ENCODE measurements at places on chromosomes 1 and 21. TPM values are rescaled to one million over a fixed set of nuclear protein-coding genes. Genes with fewer than 3 reads are reported as not detected.

DNA sequence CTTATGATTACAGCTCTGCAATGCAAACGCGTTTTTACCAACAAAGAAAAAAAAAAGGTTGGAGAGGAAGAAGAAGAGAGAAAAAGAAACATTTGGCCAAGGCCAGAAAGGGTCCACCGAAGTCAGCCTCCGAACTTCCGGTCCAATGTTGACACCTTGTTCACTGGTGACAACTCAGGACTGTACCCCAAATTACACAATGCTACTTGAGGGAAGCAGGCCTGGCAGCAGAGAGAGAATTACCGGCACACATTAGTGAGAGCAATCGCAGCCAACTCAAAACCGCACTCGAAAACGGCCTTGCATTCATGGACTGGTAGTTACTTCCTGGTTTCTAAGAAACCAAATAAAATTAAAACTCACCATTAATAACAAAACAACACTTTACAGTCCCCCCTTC lies 652.5 kb downstream of the KIF26B start:
- peaks cover 6% of the 10 kb centered on the region for H3K27me3 ChIP-seq
- H3K36me3 ChIP-seq: no peaks in the 10 kb centered on the region
- DNase-seq: no peak
- H3K27ac ChIP-seq: no peak overlapping the region
- H3K4me3 ChIP-seq: no peak overlapping the region
- peaks cover 11% of the 10 kb centered on the region for H3K4me1 ChIP-seq

DNA sequence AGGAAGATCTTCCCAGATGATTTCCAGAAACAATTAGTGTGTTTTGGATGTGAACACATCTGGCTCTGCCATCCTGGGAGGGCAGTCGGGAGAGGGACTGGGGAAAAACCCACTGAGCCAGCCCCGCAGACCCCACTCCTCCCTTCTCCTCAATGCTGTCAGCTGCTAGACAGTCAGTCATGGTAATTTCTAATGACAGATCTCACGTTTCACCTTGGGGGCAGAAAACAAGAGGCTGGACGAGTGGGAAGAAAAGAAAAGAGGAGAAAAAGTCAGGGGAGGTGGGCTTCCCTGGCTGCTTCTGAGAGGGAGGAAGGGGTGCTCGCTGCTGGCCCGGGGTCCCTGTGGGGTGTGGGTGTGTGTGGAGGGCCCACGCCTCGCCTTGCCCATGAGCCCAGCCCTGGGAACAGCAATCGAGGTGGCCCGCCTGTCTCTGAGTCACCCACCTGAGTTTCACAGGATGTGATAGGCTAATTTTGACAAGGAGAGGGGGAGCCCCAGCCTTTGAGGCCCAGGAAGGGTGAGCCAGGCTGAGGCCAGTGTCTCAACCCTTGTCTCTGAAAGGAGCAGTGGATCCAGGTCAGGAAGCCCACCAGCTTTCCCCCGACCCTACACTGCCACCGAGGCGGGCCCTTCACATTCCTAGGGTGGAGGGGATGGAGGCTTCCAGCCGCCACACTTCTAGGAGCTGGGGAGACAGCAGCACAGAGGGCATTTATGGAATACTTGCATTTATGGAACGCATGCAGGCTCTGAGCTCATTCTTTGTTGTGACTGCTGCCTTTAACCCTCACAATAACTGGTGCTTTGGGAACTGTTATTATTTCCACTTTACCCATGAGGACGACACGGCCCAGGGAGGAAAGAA lies 49.1 kb upstream of the IFNLR1 start:
- no peak overlapping the region for H3K4me3 ChIP-seq
- no peak for DNase-seq
- H3K27ac ChIP-seq: no peak overlapping the region
- no peaks in the 10 kb centered on the region for H3K4me1 ChIP-seq
- H3K27me3 ChIP-seq: no peaks in the 10 kb centered on the region

GRCh38 chr1:162003830-162004215 lies 19.8 kb downstream of the OLFML2B start:
- no peak overlapping the region for H3K4me3 ChIP-seq
- peaks cover 14% of the 10 kb centered on the region for H3K27me3 ChIP-seq
- peaks cover 21% of the 10 kb centered on the region for H3K4me1 ChIP-seq
- no peaks in the 10 kb centered on the region for H3K36me3 ChIP-seq
- DNase-seq: no peak

GRCh38 chr1:46800742-46801141 lies 1.9 kb downstream of the CYP4B1 start:
- H3K4me3 ChIP-seq: no peak overlapping the region
- H3K36me3 ChIP-seq: no peaks in the 10 kb centered on the region
- H3K27me3 ChIP-seq: peaks cover 1% of the 10 kb centered on the region
- peaks cover 2% of the 10 kb centered on the region for H3K4me1 ChIP-seq

GRCh38 chr1:218742467-218743262 lies 397.5 kb downstream of the TGFB2 start:
- peaks cover 8% of the 10 kb centered on the region for H3K4me1 ChIP-seq
- no peak overlapping the region for H3K4me3 ChIP-seq
- no peak overlapping the region for H3K27ac ChIP-seq
- no peak for DNase-seq
- peaks cover 1% of the 10 kb centered on the region for H3K27me3 ChIP-seq

DNA sequence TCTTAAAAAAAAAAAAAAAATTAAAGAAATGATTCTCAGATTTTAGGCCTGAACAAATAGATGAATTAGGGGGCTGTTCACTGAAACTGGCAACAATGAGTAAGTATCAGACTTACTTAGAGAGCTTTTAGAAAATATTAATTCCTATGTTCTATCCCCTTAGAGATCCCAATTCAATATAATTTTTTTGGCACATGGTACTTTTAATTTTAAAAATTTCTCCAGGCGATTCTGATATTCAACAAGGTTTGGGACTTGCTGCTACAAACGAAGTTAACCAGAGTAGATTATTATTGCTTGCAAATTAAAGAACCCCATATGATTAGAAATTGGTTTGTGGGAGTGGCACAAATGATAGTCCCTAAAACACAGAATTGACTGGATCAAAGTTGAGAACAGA lies 11.4 kb downstream of the SCMH1 start:
- no peak overlapping the region for H3K4me3 ChIP-seq
- DNase-seq: no peak
- no peaks in the 10 kb centered on the region for H3K27me3 ChIP-seq
- no peak overlapping the region for H3K27ac ChIP-seq
- H3K36me3 ChIP-seq: no peaks in the 10 kb centered on the region

- no peaks in the 10 kb centered on the region for H3K4me1 ChIP-seq
- H3K4me3 ChIP-seq: no peak overlapping the region
- no peak overlapping the region for H3K27ac ChIP-seq
- no peak for DNase-seq
- H3K27me3 ChIP-seq: no peaks in the 10 kb centered on the region
- no peaks in the 10 kb centered on the region for H3K36me3 ChIP-seq
Observed at GRCh38 chr1:17392199-17392740, 20.3 kb downstream of the PADI6 start.

- H3K4me1 ChIP-seq: peaks cover 17% of the 10 kb centered on the region
- peaks cover 7% of the 10 kb centered on the region for H3K27me3 ChIP-seq
- DNase-seq: no peak
- peaks cover 3% of the 10 kb centered on the region for H3K36me3 ChIP-seq
- no peak overlapping the region for H3K27ac ChIP-seq
- H3K4me3 ChIP-seq: no peak overlapping the region
Observed at GRCh38 chr1:159845751-159846629, 16.5 kb downstream of the VSIG8 start.

- peaks cover 5% of the 10 kb centered on the region for H3K4me1 ChIP-seq
- no peaks in the 10 kb centered on the region for H3K27me3 ChIP-seq
- H3K27ac ChIP-seq: no peak overlapping the region
- H3K36me3 ChIP-seq: peaks cover 2% of the 10 kb centered on the region
- DNase-seq: no peak
Observed at GRCh38 chr1:87449348-87449963, 120.8 kb downstream of the LMO4 start.

The CLEC20A gene
- total RNA-seq: not detected

The CHIT1 gene
- not detected for total RNA-seq

The B3GALT2 gene
- total RNA-seq: 0.10 TPM

The HAO2 gene
- not detected for total RNA-seq

The TRIM62 gene
- total RNA-seq: 10.8 TPM

Data from endothelial cell (in vitro differentiated cells).